ENCODE measurements at places on chromosomes 2 and 18. TPM values are rescaled to one million over a fixed set of nuclear protein-coding genes. Genes with fewer than 3 reads are reported as not detected.

DNA sequence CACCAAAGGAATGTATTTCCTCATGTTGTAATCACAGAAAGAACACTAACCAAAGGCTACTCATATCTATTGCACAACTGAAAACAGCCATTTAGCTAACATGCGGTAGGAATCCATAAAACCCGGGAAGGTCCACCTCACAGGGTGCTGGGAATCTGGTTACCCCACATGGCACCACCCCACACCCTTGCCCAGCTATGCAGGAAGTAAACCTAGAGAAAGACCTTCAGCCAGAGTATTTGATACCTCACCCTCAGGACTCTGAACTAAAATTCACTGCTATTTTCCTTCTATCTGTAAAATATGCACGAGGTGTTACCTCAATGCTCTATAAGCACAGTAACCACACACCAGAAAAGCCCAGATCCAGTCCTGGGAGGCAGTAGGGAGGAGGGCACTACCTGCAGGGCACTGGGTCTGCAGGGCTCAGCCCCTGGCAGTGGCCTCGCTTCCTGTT lies 45.8 kb downstream of the PTPN2 start:
- H3K4me1 ChIP-seq, result peaks cover 16% of the 10 kb centered on the region
- DNase-seq, result no peak
- H3K4me3 ChIP-seq, result no peak overlapping the region
- H3K36me3 ChIP-seq, result no peaks in the 10 kb centered on the region
- H3K27me3 ChIP-seq, result no peaks in the 10 kb centered on the region

DNA sequence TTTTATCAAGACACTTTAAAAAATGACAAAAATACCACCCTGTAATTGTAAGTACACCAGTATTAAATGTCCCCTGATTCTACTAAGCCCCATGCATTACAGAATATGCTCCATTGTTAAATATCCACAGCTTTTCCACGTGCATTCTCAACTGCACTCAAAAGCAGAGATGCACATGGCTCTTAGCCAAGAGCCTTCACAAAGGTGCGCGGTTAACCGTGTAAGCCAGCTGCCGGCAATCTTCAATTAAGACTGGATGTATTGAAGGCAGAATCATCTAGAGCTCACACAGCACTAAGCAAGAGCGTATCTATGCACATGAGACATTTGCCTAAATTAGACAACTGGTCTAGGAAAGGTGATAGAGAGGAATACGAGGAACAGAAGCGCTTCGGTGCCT lies 278.3 kb downstream of the NAPG start:
- H3K36me3 ChIP-seq, result no peaks in the 10 kb centered on the region
- no peak for DNase-seq
- no peaks in the 10 kb centered on the region for H3K27me3 ChIP-seq
- H3K4me3 ChIP-seq, result no peak overlapping the region
- H3K27ac ChIP-seq, result no peak overlapping the region

- no peaks in the 10 kb centered on the region for H3K36me3 ChIP-seq
- H3K27me3 ChIP-seq, result no peaks in the 10 kb centered on the region
- H3K4me1 ChIP-seq, result no peaks in the 10 kb centered on the region
Measured at GRCh38 chr18:29185801-29186200, 1008.9 kb upstream of the CDH2 start.

DNA sequence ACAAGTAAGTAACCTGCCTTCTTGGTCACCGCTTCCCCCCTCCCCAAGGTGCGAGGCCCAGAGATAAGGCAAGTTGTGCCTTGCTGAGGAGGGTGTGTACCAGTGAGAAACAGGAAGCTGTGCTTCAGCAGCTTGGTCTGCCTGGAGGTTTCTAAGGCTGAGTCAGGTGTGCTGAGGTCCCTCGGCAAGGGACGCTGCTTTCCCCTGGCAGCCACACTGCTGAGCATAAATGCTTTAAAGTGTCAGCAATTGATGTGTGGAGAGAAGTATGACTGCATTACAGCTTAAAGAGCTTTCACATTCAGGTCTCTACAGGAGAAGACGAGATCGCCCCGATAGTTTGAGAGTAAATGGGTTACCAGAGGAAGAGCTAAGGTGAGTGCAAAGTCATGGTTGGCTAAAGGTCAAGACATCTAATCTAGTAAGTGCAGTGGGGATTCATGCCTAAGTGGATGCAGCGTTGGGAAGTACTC lies 86.9 kb downstream of the LIMS1 start:
- peak overlapping the region; percentile 41 for H3K27ac ChIP-seq
- DNase-seq, result no peak
- H3K4me3 ChIP-seq, result peak overlapping the region; percentile 20
- peaks cover 20% of the 10 kb centered on the region for H3K4me1 ChIP-seq
- no peaks in the 10 kb centered on the region for H3K36me3 ChIP-seq

DNA sequence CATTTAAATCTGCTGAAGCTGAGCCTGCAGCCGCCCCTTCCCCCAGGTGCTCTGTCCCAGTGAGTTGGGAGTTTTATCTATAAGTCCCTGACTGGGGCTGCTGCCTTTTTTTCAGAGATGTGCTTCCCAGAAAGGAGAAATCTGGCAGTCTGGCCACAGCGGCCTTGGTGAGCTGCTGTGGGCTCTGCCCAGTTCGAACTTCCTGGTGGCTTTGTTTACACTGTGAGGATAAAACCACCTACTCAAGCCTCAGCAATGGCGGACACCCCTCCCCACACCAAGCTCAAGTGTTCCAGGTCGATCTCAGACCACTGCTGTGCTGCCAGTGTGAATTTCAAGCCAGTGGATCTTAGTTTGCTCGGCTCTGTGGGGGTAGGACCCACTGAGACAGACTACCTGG lies 97.3 kb downstream of the ACAA2 start:
- no peaks in the 10 kb centered on the region for H3K36me3 ChIP-seq
- DNase-seq, result no peak
- peaks cover 9% of the 10 kb centered on the region for H3K27me3 ChIP-seq
- no peak overlapping the region for H3K4me3 ChIP-seq

DNA sequence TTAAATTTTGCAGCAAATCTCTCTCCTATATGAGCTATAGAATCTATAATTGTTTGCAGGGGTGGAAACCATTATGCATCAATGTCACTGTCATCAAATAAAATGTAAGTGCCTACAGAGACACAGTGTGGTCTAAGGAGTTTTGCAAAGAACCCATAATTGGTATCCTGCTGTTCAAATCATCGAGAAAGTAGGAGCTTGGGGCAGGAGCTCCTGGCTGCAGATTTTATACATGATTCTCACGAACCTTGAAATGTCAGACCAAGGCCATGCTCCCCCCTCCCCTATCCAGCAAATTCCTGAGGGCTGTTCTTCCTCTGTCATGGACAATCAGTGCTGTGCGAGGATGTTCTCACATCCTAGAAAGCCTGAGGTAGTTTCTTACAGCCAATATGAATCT lies 119.5 kb upstream of the CYRIA start:
- no peak overlapping the region for H3K4me3 ChIP-seq
- H3K36me3 ChIP-seq, result no peaks in the 10 kb centered on the region
- no peaks in the 10 kb centered on the region for H3K4me1 ChIP-seq
- H3K27me3 ChIP-seq, result no peaks in the 10 kb centered on the region
- no peak for DNase-seq

- no peak for DNase-seq
- H3K27ac ChIP-seq, result no peak overlapping the region
- no peaks in the 10 kb centered on the region for H3K36me3 ChIP-seq
- H3K27me3 ChIP-seq, result no peaks in the 10 kb centered on the region
Measured at GRCh38 chr18:25453556-25454269, 101.7 kb upstream of the ZNF521 start.

DNA sequence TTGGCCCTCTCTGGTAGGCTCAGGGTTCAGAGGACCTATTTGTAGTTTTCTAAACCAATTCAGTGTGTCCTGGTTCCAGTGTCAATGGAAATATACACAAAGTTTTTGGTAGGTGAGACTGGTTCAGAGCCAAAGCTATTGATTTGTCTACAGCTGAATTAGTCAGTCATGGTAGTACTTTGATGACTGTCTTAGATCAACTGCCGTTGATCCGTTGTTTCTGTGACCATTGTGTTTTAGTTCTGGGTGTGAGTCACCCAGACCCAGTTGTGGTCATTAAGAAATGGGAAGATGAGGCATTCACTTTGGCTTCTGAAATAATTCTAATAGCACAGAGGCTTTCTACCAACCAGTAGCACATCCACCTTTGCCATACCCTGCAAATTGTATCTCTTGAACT lies 16.0 kb upstream of the RPE start:
- no peak overlapping the region for H3K27ac ChIP-seq
- no peaks in the 10 kb centered on the region for H3K36me3 ChIP-seq
- no peak overlapping the region for H3K4me3 ChIP-seq
- peaks cover 5% of the 10 kb centered on the region for H3K27me3 ChIP-seq

- no peaks in the 10 kb centered on the region for H3K4me1 ChIP-seq
- DNase-seq, result no peak
- peaks cover 3% of the 10 kb centered on the region for H3K27me3 ChIP-seq
- H3K27ac ChIP-seq, result no peak overlapping the region
- H3K36me3 ChIP-seq, result no peaks in the 10 kb centered on the region
- no peak overlapping the region for H3K4me3 ChIP-seq
Measured at GRCh38 chr18:37639846-37640245, 74.2 kb upstream of the CELF4 start.

The ANKRD30BL gene
- not detected for total RNA-seq

The TRIM54 gene
- total RNA-seq, result 261 TPM

The L3MBTL4 gene
- total RNA-seq, result 1.2 TPM

The MERTK gene
- total RNA-seq, result 8.2 TPM

The ATP6V1B1 gene
- total RNA-seq, result not detected

The UGT1A3 gene
- not detected for total RNA-seq

The MC2R gene
- total RNA-seq, result not detected

Measured in heart right ventricle (tissue), 16 donors.